ENCODE measurements at places on chromosomes 13 and 19.

DNA sequence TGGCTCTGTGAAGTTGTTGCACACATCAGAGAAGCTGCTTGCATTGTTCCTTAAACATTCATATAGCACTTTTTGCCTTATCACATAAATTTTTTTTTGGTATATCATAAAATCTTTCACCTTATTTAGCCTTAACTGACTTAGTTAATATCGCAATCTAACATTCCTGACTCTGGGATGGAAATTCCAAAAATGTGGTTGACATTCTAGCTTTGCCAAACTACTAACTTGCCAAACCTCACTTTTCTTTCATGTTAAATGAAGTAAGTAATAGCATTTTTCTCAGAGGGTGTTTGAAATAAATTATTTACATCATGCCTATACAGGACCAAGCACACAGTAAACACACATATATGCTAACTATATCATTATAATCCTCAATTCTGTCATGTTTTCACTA is 736.9 kb upstream of the PCDH9 start:
- DNase-seq = no peak

DNA sequence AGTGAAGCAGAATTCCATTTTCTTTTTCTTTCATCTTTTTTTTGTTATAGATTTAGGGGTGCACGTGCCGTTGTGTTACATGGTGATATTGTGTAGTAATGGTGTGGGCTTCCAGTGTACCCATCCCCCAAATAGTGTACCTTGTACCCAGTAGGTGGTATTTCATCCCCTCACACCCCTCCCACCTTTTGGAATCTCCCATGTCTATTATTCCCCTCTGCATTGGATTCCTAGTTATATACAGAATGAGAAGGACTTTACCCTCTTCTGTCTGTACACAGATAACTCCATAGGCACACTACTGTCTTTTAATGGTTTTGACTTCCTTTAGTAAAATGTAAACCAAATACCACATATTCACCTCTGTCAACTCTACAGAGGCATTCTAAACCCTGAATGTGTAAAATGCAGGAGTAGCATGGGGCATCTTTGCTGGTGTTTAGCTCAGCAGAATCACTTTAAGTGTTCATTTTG is 28.0 kb downstream of the FRY start:
- no peak for DNase-seq

GRCh38 chr19:35110974-35111373 is 4.6 kb upstream of the FXYD3 start:
- no peak for DNase-seq

DNA sequence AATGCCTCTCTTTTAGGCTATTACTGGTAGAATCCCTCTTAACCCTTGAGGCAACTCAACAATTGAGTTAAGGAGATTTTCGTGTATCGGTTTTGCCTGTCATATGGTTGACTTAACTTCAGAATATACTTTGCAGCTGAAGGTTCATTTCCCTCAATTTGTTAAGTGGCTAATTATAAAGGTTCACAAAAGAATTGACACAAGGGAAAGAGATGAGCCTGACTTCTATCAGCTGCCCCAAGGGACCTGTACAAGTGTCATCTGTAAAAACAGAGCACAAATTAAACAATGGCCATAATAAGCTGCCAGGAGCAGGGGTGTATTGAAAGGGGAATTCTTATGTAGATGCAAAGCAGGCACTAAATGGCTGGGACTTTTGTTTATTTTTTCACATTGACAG is 334.8 kb upstream of the OBI1 start:
- no peak for DNase-seq

GRCh38 chr13:81409284-81409683 is 1068.4 kb upstream of the SPRY2 start:
- DNase-seq = no peak

GRCh38 chr13:112968910-112969691 is at the start of gene MCF2L:
Gene MCF2L (plus strand): TSS chr13:112969214. CDS start chr13:112969380, 166 bp downstream.
- DNase-seq = peak; percentile 71

GRCh38 chr19:55116859-55117662 is at the start of gene PPP1R12C:
Gene PPP1R12C (minus strand): TSS chr19:55117637. CDS start chr19:55117543, 94 bp downstream.
- no peak for DNase-seq

GRCh38 chr19:4586245-4586644 is 26.8 kb upstream of the SEMA6B start:
- DNase-seq = no peak

GRCh38 chr13:79772811-79773210 is 291.9 kb downstream of the NDFIP2 start:
- DNase-seq = no peak

DNA sequence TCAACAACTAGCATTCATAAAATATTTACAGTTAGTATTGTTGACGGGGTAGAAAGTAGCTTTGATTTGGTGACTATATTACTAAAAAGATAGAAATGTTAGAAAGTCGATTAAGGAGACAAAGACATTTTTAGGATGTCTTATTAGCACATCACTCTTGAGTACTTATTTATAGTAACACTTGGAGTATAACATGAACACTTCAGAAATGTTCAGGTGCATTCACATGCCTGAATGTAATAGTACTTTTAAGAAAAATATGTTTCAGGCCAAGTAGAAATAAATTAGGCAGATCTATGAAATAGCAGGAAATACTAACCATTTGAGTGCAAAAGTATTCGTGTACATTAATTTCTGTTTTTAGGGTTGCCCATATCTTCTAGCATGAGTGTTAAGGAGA is 70.4 kb downstream of the CDK8 start:
- DNase-seq = no peak

- no peak for DNase-seq
These were observed 2.0 kb downstream of the MED25 start for GRCh38 chr19:49820125-49820524.

- DNase-seq = no peak
These were observed 74.8 kb upstream of the STK24 start for GRCh38 chr13:98651744-98652143.

- DNase-seq = no peak
These were observed 1464.5 kb upstream of the SLC10A2 start for GRCh38 chr13:104530741-104531140.

DNA sequence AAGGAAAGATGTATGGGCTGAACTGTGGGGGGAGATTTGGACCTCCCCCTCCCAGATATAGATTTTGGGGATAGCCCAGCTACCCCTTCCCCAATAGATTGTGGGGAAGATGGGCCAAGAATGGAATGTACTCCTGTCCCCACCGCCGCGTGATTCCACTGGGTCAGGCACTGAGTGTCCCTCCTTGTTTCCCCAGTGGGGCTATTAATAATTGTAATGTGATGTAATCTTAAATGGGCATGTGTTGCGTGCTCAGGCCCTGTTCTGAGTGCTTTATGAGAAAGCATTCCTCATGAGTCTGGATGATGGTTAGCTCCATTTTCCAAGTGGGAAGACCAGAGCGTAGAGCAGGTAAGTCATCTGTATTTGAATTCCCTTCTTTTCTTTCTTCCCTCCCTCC is 1.4 kb downstream of the PSMD8 start:
- no peak for DNase-seq

- no peak for DNase-seq
These were observed 34.8 kb downstream of the NFIC start for GRCh38 chr19:3401004-3401768.
